ENCODE measurements at places on chromosomes 2 and 18.
A peak's percentile ranks its signal among the peaks of the same experiment; 100 is the strongest.

DNA sequence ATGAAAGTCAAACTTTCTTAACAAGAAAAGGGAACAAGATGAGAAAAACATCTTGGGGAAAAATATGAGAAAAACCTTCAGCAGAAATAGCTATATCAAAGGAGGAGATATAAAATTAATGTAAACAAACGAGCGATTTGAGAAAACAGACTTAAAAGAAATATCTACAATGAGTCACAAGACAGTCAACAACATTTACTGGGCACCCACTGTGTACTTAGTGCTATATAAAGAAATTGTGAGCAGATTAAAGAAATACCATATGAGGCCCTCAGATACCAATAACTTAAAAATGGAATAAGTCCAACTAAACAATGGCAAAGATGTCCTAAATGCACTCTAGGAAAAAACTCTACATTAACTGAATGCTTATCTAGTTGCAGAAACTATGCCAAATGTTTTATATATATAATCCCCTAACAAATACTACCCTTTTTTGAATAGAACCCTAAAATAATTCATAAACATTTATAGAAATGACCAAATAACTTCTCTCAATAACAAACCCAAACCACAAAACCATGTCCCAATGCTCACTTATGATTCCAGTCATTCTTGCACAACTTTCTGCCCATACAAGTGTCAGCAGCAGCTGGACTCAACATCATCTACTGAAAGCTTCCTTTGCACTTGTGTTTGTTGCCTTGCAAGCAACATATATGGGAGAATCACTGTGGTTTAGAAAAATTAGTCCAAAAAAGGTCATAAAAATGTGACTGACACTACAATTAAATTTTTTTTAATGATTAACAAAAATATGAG lies 83.5 kb downstream of the COBLL1 start:
- peak; percentile 26 for DNase-seq

- no peak for DNase-seq
These were observed 6.9 kb downstream of the CD8A start for GRCh38 chr2:86783615-86784339.

- peak; percentile 61 for DNase-seq
These were observed 156.7 kb downstream of the EVA1A start for GRCh38 chr2:75403991-75404428.

GRCh38 chr18:41025666-41026065 lies 929.4 kb upstream of the PIK3C3 start:
- no peak for DNase-seq

DNA sequence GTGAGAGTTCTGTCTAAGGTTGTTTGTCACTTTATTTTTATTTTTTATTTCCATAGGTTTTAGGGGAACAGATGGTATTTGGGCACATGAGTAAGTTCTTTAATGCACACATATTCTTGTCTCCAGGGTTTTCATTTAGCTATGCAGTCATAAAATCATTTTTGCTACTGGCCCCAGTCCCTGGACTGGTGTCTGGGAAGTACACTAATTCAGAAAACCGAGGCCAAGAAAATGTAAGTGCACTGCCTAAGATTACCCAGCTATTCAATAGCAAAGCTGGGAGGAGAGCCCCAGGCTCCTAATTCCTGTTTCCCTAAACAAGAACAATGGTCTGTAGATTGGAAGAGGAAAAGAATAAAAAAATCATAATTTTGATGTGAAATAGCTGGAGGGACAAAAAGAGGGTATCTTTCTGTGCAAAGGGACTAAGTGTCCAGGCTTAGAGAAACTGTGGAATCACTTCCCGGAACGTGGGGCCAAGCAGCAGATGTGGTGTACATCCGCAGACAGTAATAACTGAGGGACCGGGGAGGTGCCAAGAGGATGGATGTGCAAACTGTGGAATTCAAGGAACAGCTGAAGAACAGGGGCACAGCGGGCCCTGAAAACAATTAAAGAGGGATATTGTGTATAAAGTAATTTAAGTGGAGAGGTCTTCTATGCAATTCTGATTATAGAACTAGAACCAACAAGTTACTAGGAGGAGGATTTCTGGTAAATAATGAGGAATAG lies 236.3 kb downstream of the ACKR3 start:
- no peak for DNase-seq

DNA sequence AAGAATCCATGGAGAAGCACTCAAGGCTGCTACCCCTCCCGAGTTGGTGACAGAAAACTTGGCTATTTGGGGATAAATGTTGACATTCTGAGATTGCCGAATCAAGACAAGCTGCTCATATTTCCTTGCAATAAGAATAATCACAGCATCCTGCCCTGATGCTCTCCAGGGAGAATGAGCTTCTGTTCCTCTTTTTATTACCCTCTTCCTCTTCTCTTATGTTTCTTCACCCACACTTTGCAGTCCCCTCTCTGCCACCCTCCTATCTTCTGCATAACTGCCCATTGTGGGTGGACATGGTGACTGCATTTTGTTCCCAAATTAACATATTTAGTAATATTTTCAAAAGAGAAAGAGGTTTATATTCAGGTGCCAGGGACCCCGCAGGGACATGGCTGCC lies 11.9 kb upstream of the MSGN1 start:
- no peak for DNase-seq

- peak; percentile 53 for DNase-seq
These were observed 81.4 kb upstream of the CABLES1 start for GRCh38 chr18:23053776-23054457.

- no peak for DNase-seq
These were observed 3.3 kb downstream of the VPS54 start for GRCh38 chr2:64015898-64016297.

DNA sequence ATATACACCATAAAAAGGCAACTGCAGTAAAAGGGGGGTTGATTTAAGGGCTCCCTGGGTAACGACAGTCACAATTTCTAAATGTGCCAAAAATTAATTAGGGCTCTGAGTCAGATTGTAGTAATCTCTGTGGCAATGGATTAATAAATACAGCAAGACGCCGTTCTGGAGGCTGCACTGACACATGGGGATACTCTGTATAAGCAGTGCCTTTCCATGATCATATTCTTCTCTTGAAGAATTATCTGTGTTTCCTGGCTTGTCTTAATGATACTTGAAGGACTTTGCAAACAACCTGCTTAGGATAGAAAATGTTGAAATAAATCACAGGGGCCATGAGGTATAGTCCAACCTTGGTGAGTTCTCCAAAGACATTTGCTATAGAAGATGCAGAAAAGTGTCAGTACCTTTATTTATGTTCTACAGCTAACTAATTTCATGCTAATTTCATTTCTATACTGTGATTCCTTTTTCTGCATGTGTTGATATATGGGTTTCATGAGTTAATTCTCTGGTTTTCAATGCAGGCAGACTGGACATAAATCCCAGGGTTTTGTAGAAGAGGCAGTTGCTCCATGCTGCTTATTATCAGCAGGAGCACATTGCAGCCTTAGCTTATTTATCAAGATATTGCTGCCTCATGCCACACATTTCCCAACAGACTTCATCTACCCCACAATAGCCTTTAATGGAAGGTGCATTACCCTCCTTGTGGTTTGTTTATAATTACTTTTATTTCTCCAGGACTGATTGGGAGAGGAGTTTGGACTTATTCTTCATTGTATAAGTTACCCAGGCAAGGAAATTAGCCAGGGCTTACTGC lies 54.8 kb downstream of the HNMT start:
- no peak for DNase-seq

- DNase-seq: no peak
These were observed 79.6 kb downstream of the OSBPL6 start for GRCh38 chr2:178273787-178274360.

DNA sequence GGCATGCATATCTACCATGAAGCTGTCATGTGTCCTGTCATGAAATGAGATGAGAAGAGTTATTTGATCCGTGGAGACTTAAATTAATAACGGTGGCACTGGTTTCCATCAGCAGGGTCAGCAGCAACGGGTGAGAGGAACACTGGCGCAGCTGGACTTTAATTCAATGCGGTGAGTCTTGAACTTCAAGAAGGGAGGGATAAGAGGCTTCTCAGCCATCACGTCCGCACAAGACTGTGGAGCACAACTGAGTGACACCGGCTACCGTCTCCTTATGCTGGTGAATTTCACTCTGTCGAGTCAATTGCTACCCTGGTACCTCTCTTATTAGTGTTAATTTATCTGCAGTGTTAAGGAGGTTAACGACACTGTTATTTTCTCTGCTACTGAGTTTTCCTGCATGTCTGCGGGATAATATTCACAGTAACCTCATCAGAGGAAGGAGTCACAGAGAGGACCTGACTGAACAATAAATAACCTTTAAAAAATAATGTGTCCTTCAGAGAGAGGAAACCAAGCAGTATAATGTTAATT lies 236.8 kb downstream of the EPHA4 start:
- no peak for DNase-seq

GRCh38 chr2:129331638-129332037 lies 647.8 kb upstream of the RAB6C start:
- DNase-seq: no peak

- DNase-seq: no peak
These were observed 97.0 kb downstream of the MBP start for GRCh38 chr18:77035380-77036187.

DNA sequence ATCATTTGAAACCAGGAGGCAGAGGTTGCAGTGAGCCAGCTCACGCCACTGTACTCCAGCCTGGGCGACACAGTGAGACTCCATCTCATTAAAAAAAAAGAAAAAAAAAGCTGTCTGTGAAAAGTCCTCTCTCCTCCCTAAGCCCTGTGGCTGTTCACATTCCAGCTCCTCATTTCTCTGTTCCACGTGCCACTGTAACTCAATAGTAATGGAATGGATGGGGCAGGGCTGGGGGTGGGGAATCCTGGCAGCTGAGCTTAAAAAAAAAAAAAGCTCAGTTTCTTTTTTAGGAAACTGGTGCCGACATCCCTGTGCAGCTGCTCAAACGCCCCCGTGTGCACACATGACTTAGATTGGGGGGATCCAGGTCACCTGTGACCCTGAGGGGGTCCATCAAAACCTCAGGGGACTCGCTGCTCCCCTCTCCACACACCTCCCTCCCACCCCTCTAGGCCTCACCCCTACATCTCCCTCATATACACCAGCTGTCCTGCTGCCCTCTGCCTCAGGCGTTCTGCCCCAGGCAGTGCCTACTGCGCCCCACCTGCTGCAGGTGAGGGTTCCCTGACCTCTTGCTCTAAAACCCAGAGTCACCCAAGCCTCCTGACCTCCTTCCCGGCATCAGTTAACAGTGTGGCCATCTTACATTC lies 255.4 kb downstream of the AGAP1 start:
- peak; percentile 72 for DNase-seq

GRCh38 chr18:48902023-48902855 lies 48.5 kb downstream of the SMAD7 start:
- DNase-seq: peak; percentile 97

Data from fibroblast of skin of right quadriceps (primary cell).